ENCODE measurements at places on chromosomes 3 and 15.

DNA sequence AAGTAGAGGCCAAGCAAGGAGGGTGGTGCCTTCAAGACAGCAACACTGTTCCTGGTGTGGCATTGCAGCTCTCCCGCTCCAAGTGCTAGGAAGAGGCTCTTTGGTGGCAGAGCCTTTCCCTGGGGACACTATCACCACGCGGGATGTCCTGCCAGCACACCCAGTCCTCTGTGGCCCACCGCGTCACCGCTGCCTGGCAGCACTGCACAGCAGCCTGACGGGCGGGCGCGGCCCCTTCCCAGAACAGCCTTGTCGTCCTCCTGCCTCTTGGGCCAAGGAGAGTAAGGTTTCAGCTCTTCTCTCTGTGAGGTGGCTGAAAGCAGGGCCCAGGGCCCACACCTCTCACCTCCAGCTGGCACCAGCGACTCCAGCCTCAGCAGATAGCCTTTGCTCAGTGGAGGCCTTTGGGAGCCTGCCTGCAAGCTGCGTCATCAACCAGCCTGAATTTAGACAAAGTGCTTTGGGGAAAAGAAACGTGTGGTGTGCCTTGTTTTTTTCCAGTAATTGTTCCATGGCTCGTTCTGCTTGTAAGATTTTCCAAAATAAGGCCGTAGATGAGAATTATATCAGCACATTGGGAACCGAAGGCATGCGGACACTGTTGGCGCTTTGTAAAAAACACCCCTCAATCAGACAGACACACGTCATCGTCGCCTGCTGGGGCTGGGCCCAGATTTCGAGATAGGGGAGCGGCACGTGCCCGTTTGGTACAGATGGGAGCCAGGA, 65.0 kb downstream of the AAGAB start:
- DNase-seq = no peak

DNA sequence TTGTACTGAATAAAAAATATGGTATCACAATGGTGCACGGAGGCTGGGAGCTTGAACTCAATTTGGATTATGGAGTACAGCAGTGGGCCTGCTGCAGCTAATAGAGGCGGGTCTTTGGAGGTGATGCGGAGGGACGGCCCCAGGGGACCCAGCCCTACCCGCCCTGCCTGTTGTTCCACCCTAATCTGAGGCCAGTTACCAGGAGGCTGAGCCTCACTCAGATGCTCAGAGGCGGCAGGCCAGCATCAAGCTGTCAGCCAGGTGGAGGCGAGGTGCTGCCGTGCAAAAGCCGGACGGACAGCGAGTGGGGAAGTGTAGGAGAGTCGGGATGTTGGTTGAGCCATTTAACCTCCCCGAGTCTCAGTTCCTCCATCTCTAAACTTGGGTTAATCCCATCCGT, 218.5 kb upstream of the RGMA start:
- DNase-seq = no peak

DNA sequence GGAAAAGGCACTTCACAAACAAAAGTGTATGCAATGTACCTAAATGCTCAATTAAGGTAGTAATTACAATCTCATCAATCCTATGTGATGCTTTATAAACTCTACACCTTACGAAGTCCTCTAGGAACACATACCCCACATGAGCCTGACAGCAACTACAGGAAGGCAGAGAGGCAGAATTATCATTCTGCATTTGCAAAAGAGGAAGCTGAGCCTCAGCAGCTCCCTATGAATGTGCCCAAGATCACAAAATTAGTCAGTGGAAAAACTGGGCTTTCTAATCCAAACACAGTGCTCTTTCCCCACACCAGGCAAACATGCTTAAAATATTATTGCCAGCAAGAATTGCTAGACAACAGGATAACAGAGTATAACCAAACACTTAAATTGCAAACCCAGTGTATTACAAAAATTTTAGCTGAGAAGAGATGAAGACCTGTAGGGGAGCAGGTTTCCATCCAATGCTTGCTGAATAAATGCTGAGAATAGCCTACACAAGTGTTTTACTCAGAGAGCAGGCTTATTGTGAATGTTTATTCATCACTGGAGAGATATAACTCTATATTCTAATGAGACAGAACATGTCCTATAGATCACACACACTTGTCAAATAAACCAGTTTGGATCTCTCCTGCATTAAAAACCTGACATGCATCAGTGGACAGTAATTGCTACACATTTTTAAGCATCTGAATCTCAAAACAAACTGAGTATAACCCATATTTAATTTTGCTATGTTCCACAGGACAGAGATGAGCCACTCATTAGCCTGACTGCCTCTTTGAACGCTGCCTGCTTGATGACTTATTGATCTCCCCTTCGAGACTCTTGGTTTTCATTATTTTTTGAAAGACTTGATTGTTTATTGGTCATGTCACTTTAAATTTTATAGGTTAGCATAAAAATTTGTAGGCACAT, 62.2 kb downstream of the PLCH1 start:
- DNase-seq = no peak

GRCh38 chr3:48558493-48559134, 2.0 kb upstream of the PFKFB4 start:
- no peak for DNase-seq

DNA sequence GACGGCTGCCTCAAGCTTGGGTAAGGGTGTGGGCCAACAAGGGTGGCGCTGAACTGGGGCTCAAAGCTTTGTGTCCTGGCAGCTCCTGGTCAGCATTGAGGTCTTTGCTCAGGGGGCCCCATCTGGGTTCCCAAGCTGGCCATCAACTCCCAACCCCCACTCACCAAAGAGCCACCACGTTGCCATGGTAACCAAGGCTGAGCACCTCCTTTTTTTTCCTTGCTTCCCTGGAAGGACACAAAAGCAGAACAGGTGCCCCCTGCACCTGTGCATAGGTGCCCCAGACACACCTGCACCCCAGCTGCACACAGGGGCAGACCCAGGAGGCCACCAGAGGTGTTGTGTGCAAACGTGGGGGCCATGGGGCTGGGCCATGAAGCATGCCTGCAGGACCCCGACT, 16.5 kb downstream of the UROC1 start:
- no peak for DNase-seq

DNA sequence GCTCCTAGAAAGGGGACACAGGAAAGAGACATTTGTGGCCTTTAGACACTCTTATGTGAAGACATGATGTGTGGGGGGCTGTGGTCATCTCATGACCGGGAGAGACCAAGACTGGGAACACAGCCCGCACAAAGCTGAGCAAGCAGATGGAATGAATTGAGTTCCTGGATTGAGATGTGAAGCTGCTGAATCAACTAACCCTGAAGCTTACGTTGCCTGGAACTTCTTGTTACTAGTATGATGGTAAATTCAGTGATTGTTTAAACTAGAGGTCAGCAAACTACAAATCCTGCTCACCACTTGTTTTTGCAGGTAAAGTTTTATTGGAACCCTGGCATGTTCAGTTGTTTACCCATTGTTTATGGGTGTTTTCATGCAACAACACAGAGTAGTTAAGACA, 83.4 kb upstream of the BHLHE40 start:
- DNase-seq = no peak

- DNase-seq = no peak
Measured at GRCh38 chr3:24259901-24260512, 234.6 kb downstream of the THRB start.

GRCh38 chr3:11690863-11691766, 47.4 kb upstream of the VGLL4 start:
- no peak for DNase-seq

- DNase-seq = no peak
Measured at GRCh38 chr15:89105147-89105546, 16.9 kb downstream of the ABHD2 start.

DNA sequence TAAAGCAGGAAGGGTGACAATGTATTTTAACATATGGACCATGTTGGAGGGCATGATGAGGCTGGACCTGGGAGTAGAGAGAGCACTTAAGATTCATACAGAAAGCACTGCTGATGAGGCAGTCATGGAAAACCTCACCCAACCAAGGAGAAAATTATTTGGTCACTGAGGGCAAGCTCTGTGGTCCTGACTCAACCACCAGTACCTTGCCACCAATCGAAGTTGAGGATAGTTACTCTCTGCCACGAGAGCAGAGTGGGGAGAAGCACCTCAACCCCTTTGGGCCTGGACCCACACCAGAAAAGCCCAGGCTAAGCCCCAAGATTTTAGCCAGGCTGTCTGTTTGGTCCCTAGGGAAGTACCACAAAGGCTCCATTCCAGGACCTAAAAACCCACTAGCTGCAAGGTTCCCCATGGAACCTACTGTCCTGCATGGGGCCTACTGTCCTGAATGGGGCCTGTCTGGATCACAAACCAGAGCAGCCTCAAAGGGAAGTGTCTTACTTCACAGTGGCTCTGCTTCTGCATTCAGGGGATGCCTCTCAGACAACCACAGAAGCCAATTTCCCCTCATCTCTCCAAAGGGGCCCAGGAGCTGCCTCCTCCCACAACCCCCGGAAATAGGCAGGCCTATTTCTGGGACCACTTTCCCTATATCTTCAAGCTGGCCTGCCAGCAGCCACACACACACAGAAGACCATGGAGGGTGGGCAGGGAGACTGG, 4.2 kb downstream of the CCDC71 start:
- DNase-seq = no peak

DNA sequence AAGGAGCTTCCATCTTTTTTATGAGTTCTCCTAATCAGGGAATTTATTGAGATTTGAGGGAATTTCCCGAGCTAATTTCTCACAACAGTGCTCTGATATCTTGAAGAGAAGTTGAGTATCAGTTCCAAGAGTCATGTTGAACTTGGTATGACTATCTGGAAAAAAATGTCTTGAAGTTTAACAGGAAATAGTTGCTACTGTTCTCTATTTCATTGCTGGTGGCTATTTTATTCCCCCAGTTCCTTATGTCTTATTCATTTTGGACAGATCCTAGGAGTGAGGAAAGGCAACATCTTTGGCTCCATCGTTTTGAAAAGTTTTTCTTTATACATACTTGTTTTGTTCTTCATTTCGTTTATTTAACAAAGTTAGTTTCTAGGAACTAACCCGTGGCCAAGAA, 307.8 kb upstream of the AGTR1 start:
- DNase-seq = no peak

DNA sequence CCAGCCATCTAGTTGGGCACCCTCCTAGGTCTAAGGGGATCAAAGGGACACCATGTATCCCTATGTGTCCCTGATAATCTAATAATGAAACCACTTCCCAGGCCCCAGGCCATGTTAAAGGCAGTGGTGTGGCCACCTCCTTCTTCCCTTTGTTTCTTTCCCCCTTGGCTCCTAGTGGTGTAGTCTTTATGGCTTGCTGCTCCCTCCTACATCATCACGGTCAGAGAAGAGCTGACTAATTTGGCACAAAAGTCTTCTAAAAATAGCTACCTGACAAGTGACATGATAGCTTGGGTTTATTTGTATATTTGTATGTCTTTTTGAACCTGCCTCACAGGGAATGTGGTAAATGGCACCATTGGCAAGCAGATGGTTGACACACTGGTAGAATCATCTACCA, 131.0 kb upstream of the CHRM5 start:
- DNase-seq = no peak

DNA sequence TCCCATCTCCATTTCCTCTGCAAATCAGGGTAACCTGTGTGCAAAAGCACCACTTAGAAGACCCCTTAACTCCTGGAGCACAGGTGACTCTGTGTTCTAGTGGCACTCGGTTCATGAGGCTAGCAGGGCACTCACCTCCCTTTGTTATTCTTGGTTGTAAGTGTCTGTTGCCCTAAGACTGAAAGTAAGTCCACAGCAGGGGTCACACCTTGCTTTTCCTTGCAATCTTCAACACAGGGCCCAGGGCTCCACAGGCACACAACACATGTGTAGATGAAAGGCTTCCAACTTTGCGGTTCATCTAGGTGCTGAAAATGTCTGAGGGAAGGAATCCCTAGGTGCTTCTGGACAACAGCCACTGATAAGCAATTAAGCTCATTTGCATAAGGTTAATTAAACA, 2.9 kb downstream of the RNU6-1 start:
- no peak for DNase-seq

GRCh38 chr3:113008117-113008516, 17.3 kb downstream of the GTPBP8 start:
- DNase-seq = no peak

DNA sequence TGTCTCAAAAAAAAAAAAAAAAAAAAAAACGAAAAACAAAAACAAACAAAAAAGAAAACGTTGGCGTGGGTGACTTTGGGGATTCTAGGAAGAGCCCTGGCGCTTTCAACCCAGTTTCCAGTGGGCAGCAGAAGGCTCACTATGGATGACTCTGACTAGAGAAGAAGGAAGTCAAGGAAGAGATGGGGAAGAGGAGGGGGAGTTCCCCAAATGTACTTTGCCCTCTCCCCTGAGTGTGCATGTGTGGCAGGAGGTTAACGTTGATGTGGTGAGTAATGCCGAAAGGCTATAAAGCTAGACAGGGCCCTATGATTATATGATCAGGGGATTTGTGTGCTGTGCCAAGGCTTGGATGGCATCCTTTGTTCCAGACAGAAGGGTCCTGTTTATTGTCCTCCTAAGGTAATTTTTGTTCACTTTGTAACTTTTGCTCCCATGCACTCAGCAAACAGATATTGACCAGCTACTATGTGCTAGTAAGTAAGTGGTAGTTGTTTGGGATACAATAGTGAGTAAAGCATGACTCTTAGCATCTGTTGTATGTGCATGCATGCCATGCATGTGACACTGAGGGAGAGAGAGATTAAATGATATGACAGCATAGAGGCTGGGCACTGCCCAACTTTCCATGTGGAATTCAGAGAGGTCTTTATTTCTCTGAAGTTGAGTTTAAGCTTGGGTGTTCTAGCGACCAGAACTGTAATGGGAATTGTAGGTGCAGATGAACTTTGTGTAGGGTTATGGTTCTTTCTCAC, 750 bp upstream of the HHLA2 start:
- DNase-seq = no peak

GRCh38 chr15:58513726-58514336, 82.0 kb downstream of the LIPC start:
- no peak for DNase-seq

DNA sequence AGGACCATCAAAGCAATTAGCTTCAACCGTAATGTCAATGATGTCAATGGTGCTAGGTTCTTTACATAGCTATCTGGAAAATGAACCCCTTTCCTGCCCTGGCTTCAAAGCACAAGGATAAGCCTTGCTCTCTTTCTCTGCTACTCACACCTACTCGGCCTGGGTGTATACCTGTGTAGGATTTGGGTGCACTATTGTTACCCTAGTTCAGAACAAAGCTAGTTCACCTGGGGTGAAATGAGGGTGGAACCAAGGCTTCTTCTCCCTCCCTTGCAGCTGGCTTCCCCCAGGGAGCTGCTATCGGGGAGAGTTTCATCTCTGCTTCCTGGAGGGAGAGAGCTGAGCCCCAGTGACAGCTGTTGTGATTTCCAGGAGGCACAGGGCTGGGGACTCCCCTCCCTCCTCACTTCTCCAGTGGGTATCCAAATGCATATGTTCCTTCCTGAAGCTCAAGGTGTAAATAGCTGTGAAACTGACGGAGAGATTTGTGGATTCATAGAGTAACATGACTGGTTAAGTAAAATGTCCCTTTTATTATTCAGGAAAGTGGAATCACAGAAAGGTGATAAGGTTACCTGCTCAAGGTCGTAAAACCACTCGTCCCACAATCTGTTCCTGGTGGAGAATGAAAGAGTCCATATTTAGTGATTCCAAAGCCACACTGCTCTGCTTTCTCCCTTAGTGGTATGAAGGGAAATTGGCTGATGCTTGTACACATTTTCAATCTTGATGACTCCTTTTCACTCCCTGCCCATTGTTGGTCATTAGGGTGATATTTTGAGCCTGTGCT, 11.8 kb upstream of the C3orf70 start:
- DNase-seq = no peak

GRCh38 chr3:98613616-98614015, 20.2 kb upstream of the CPOX start:
- DNase-seq = no peak

GRCh38 chr3:24062916-24063315, 117.8 kb downstream of the NR1D2 start:
- DNase-seq = no peak

Data from DMS79 treated with DMSO at 0.1 percent for 48 hours (cell line).